ENCODE measurements at places on chromosomes 7 and 10. TPM values are rescaled to one million over a fixed set of nuclear protein-coding genes. Genes with fewer than 3 reads are reported as not detected.
A peak's percentile ranks its signal among the peaks of the same experiment; 100 is the strongest.

GIMAP6 gene
- 8.7 TPM for total RNA-seq

- DNase-seq: peak; percentile 10
These were observed 93.3 kb downstream of the EMX2 start for GRCh38 chr10:117635826-117636225.

GRCh38 chr10:69415951-69416350 is 767 bp downstream of the TACR2 start:
- DNase-seq: no peak

- DNase-seq: peak; percentile 51
These were observed 77.8 kb downstream of the TCF7L2 start for GRCh38 chr10:113027574-113028455.

RASSF4 gene
- total RNA-seq: 16.9 TPM

- DNase-seq: peak; percentile 97
These were observed 270.7 kb downstream of the ZNF33B start for GRCh38 chr10:42367532-42368230.

DNA sequence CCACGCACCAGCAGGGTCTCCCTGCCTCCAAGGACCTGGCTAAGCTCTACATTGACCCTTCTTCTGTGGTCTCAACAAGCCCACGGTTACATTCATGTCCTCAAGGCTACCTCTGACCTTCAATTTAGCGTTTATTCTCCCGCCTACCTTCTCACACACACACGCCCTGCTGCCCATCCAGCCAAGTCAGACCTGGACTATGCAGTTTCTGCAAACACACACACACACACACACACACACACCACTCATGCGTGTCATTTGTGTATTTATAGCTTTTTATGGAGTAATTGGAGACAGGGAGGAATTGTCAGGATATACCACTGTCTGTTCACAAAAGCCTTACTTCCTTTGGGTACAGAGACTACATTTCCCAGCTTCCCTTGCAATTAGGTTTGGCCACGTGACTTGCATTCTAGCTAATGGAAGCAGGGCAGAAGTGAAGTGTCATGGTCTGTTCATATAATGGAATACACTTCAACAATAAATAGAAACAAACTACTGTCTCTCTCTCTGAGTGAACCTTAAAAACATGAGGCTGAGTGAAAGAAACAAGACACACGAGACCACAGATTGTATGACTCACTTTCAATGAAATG is 53.8 kb upstream of the CPXM2 start:
- DNase-seq: peak; percentile 35

DNA sequence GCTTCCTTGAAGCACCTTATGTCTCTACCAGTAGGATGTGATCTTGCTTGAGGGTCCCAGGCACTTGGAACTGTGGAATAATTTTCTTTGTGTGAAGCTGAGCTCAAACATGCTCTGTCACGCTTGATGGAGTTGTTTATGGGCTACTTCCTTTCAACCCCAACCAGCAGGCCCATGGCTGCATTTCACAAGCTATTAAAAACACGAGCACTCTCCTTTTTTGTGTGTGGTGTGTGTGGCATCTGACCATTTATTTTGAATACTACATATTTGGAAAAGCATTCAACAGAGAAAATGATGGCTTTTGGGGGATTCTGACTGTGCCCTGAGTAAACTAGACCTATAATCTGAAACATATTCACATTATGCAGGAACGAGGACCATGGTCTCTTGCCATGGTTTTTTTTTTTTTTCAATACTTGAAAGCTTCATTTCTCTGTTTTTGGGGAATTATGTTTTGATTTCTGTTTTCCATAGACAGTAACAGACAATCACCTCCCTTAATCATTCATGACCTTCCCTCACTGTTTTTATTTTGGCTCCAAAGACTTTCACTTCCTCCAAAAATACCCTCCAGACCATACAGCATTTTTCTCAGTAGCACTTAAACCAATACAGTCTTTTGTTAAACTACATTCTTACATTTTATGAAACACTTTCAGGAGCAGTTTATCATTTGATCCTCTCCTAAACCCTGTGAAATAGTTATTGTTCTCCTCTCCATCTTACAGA is 233.6 kb upstream of the BMPER start:
- no peak for DNase-seq

GRCh38 chr10:71436268-71437125 is 39.8 kb downstream of the CDH23 start:
- no peak for DNase-seq

GRCh38 chr10:13001041-13001886 is at the start of gene CCDC3:
Gene CCDC3 (minus strand): TSS chr10:13001713. CDS start chr10:13001570, 143 bp downstream.
- DNase-seq: peak; percentile 43

- no peak for DNase-seq
These were observed 11.5 kb downstream of the CISD1 start for GRCh38 chr10:58280477-58280876.

- DNase-seq: peak; percentile 14
These were observed 171.1 kb upstream of the PHF14 start for GRCh38 chr7:10802526-10802925.

GRCh38 chr10:29784175-29784773 is 149.5 kb upstream of the SVIL start:
- peak; percentile 79 for DNase-seq

NKX2-3 gene
- total RNA-seq: not detected

DNA sequence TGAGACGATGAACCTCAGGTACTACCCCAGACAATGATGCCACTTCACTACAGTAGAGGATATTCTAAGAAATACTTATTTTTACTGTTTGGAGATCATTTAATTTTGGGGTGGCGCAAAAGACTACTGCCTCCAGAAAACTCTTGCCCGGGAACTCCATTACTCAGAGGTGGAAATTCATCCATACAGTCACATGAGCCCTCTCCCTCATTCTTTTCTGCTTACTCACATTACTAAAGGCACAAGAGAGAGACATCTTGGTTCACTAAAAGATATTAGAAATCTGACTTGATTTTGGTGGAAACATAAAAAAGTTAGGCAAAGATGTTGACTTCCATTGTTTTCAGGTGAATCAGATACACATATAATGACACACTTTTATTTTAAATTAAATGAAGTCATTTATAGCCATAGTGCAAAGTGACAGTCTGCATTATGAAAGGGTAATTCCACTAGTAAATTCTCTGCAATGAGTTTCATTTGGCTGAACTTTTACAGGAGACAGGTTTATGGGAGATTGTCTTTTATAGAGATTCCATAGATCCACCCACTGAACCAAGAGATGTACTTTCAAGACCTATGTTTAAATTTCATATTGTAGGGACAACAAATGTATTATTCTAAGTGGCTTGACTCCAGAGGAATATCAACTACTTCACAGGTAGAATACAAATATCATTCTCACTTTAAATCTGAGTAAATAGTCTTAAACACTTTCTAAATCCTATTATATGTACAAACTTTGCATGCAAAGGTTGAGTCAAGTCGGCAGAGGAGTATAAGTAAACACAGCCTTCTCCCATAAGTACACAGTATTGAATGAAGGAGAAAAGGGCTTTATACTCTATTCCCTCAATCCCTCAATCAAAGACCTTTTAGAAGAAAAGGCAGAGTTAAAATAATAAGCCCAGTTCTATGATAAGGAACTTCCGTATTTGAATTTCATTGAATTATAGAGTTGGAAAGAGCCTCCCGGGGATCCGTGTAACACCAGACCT is 18.8 kb downstream of the NEBL start:
- no peak for DNase-seq

ACHE gene
- total RNA-seq: not detected

All from umbilical cord (tissue), 2 donors.